ENCODE measurements at places on chromosomes 1 and 21. TPM values are rescaled to one million over a fixed set of nuclear protein-coding genes. Genes with fewer than 3 reads are reported as not detected.

DNA sequence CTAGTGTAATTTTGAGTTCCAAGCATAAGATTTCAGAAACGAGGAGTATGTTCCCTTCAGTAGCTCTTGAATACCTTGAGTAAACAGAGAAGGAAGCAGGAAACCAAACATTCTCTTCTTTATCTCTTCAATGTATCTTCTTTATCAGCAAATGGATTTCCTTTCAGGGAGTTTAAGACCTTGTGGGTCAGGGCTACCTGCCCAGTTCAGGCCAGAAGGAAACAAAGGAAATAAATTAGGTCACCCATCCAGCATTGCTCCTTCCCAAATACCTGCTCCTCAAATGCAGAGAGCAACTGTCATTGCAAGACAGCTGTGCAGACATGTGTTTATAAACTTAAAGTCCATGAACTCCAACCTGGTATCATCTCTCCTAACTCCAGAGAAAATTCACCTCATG lies 130.1 kb upstream of the SOD1 start:
- no peak for DNase-seq

DNA sequence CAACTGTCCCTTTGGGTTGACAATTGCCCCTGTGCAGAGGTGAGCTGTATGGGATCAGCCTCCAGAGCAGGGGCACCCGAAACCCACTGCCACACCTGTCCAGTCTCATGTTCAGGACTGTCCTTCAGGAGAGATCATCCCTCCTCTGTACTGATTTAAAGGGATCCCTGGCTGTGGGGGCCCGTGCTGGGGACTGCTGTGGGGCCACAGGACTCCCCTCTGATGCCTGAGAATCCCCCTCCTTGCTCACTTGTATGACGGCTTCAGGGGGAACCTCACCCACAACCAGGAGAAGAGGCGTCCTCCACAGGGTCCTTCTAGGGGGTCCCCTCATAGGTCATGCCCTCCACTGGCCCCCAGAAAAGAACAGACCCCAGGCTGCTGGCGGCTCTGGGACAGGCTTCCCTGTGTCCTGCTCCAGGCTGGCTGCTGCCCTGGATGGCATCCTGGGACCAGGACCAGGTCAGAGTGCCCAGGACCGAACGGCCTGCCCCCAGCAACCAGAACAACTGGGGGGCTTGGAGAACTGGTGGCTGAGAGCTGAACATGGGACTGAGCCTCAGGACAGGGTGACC lies 77.5 kb upstream of the ACTRT2 start:
- no peak for DNase-seq

PTAFR gene
- polyA plus RNA-seq, result 115 TPM

GRCh38 chr1:53968125-53968513 lies 22.0 kb downstream of the LRRC42 start:
- no peak for DNase-seq

OR2G6 gene
- polyA plus RNA-seq, result not detected

- DNase-seq, result no peak
Observed at GRCh38 chr1:180275726-180276125, 45.7 kb downstream of the LHX4 start.

GRCh38 chr1:41623736-41624135 lies 139.3 kb upstream of the EDN2 start:
- DNase-seq, result no peak

- no peak for DNase-seq
Observed at GRCh38 chr1:227131193-227131592, 187.1 kb downstream of the CDC42BPA start.

SYT6 gene
- polyA plus RNA-seq, result not detected

- DNase-seq, result no peak
Observed at GRCh38 chr1:31189696-31190674, 49.7 kb downstream of the NKAIN1 start.

DNA sequence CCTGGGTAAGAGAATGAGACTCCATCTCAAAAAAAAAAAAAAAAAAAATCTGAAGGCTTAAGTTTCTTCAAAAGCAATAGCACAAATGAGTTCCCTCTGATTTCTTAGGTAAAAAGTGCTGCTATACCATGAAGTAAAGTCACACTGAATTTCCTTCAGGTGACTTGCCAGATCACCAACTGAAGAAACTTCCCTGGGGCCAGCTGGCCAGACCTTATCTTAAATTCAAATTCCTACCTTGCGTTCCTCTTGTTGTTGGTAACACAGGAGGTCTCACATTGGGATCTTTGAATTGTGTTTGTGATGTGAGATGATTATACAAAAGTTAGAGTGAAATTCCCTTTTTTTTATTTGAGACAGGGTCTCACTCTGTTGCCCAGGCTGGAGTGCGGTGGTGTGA lies 11.8 kb downstream of the INAVA start:
- no peak for DNase-seq

GRCh38 chr1:160708801-160709200 lies 2.8 kb downstream of the CD48 start:
- no peak for DNase-seq

Data from CD14-positive monocyte (primary cell).